ENCODE measurements at places on chromosomes 16 and 17.
A peak's percentile ranks its signal among the peaks of the same experiment; 100 is the strongest.

DNA sequence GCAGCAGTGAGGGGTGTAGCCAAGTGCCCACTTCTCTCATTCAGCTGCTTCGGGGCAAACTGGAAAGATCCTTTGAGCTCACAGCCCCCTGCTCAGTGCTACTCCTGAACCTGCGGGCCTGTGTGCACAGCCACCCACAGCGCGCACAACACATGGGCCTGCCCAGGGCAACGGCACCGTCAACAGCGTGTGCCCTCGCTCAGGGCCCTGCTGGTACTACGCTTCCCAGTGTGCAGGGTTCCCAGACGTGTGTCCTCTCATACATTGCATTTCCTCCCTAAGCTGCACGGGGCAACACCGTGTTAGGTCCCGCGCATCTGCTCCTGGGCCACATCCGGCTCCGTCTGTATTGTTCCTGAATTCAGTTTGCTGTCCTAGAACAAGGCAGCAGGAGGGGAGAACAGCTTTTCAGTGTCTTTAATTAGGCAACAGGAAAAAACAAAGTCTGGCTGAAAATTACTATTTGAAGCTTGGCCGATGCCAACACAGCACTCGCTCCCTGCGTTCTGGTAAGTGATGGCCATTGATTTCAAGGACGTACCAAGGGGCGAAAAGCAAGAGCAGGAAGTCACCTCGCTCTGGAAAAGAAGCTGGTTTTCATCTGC lies 15.2 kb downstream of the MRM3 start:
- DNase-seq: no peak

- DNase-seq: no peak
Measured at GRCh38 chr16:79899716-79900115, 299.2 kb upstream of the MAF start.

GRCh38 chr16:14448879-14449278 lies 181.2 kb downstream of the PARN start:
- no peak for DNase-seq

GRCh38 chr16:58495521-58496331 lies 4.2 kb upstream of the NDRG4 start:
- DNase-seq: no peak

GRCh38 chr16:8718851-8719680 lies 44.6 kb downstream of the ABAT start:
- no peak for DNase-seq

GRCh38 chr17:39739885-39740356 lies 2.2 kb downstream of the GRB7 start:
- DNase-seq: peak; percentile 44

GRCh38 chr17:78706271-78706915 lies 75.7 kb downstream of the CYTH1 start:
- DNase-seq: peak; percentile 85

DNA sequence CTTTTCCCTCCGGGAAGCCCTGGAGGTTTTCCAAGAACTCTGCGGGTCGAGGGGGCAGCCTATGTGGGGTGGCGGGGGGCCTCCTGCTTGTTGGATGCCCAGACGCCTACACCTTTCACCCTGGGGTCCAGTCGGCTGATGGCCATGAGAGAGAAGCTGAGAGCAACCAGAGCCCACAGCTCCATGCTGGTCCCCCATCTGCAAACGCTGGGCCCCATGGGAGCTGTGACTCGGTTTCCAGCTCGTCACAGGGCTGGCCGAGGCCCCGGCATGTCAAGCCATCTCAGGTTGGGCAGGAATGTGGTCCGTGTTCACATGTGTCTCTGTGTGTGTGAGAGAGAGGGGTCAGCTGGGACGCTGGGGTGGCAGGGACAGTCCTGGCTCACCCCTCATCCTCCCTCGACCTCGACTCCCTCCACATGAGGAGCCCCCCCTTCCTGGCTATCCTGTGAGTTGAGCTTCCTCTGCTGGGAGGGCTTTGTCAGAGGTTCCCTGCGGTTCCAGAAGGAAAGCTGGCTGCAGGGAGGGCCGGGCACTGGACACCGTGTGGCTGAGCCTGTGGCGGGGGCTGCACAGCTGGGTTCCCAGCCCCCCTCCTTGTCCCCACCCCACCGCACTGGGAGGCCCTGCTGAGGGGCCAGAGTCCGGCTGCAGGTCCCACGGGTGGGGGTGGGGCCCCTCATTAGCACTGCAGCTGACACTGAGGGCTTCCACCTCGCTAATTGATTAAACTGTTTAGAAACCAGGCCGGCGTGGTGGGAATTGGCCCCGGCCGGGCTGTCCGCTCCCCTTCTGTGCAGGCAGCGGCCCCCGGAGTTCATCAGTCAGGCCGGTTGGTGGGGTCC lies 19.1 kb downstream of the METRNL start:
- DNase-seq: no peak

GRCh38 chr16:81500833-81501521 lies 56.4 kb downstream of the CMIP start:
- DNase-seq: no peak

GRCh38 chr17:40108970-40109824 lies 8.8 kb upstream of the NR1D1 start:
- no peak for DNase-seq

- no peak for DNase-seq
Measured at GRCh38 chr17:69287168-69287567, 39.8 kb downstream of the ABCA5 start.

- no peak for DNase-seq
Measured at GRCh38 chr16:15958703-15959348, 9.4 kb downstream of the ABCC1 start.

DNA sequence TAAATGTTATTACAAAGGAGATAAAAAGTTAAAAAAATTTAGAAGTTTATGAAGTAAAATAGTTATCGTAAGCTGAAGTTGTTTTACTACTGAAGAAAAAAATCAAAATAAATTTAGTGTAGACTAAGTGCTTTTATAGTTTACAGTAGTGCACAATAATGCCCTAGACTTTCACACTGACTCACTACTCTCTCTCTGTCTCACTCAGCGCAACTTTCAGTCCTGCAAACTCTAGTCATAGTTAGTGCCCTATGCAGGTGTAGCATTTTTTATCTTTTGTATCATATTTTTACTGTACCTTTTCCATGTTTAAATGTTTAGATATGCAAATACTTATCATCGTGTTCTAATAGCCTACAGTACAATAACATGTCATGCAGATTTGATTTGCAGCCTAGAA lies 17.7 kb upstream of the TOM1L1 start:
- DNase-seq: no peak

- DNase-seq: no peak
Measured at GRCh38 chr16:50814052-50814451, 72.2 kb downstream of the CYLD start.

GRCh38 chr17:33968350-33969044 lies 286.6 kb upstream of the CCL2 start:
- no peak for DNase-seq

DNA sequence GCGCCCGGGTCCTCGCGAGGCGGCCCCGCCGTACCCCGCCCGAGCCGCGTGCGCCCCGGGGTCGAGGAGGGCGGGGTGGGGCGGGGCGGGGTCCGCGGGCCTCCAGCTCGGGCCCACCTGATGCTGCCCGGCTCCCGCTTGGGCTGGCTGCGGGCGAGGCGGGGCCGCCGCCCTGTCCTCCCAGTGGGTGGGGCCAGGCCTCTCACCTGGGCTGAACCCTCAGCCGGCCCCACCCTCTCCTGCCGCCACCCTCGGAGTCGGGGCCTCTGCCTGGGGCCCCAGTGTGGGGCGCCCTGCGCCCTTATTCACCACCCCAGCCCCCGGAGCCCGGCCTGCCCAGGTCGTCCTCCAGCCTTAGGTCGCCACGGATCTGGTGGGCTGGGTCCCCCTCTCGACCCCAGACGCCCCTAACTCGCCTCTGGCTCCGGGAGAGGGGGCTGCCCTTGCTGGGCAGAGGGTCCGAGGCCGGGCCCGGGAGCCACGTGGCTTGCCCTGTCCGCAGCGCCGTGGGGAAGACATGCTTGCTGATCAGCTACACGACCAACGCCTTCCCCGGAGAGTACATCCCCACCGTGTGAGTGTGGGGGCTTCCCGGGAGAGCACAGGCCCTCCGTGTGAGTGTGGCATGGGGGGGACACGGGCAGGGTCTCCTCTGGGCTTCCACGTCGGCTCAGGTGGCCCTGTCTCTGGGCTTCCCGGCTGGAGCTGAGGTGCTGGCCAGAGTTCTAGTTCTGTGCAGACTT lies 578 bp downstream of the RAC3 start:
- no peak for DNase-seq

DNA sequence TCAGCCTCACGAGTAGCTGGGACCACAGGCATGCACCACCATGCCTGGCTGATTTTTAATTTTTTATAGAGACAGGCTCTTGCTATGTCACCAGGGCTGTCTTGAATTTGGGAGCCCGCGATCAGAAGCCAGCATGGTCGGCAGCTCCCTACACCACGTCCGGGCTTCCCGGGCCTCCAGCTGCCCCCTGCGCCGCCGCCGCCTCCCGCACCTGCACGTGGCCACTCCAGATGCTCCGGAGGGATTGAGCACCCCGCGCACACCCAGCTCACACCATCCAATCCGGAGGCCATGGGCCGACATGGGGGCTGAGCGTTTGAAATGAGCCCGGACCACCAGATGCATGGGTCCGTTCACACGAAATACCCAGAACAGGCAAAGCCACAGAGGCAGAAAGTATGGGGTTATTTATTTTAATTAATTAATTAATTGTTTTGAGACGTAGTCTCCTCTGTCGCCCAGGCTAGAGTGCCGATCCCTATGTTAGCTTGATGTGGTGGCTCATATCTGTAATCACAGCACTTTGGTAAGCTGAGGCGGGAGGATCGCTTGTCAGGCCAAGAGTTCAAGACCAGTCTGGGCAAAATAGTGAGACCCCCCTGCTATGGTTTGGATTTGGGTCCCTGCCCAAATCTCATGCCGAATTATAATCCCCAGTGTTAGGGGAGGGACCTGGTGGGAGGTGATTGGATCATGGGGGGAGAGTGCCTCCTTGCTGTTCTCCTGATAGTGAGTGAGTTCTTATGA lies 17.1 kb upstream of the PDXDC1 start:
- no peak for DNase-seq

DNA sequence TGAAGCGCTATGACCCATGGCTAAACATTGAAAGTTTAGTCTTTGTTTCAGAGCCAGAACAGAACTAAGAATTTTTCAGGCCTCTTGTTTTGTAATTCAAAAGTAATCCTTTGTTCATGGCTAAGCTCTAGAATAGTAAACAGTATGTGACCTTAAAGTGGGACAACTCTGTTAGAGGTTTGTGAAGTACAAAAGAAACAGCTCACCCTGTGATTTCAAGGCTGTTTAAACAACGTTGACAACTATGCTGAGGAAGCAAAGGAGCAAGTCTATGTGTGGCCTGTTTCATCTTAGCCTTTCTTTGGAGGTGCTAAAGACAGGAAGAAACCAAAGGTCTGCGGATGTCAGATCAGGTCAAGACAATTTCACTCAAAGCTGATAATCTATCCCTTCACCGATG lies 40.4 kb downstream of the MYOCD start:
- DNase-seq: no peak

DNA sequence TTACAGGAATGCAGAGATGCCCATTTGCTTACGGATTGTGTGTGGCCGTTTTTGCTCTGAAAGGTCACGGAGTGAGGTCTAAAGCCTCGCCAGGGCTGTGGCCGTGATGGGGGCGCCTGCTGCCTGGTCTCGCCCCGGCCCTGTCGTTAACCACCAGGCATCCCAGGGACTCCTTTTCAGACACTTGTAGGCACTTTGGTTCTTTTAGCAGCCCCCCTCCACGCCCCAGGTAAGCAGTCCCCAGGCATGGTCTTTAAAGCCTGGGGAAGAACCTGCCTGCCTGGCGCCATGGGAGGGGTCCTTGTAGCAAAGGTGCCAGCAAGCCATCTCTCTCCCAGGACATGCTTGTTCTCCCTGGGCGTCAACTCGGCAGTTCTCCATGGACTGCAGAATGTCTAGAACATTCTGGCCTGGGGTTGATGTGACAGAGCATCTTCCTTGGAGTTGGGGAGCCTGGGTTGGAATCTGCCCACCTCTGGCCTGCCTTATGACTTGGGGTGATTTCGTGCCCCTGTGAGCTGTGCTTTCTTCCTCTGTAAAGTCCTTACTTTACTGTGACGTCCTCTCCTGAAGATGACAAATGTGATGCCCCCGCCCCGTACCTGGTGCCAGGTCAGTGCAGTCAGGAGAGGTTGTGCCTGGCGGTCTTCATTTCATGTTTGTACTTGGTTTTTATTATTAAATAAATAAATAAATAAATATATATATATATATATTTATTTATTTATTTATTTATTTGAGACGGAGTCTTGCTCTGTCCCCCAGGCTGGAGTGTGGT lies 5.4 kb downstream of the KCTD5 start:
- no peak for DNase-seq

- DNase-seq: peak; percentile 79
Measured at GRCh38 chr16:27179500-27180072, 23.7 kb upstream of the KDM8 start.

DNA sequence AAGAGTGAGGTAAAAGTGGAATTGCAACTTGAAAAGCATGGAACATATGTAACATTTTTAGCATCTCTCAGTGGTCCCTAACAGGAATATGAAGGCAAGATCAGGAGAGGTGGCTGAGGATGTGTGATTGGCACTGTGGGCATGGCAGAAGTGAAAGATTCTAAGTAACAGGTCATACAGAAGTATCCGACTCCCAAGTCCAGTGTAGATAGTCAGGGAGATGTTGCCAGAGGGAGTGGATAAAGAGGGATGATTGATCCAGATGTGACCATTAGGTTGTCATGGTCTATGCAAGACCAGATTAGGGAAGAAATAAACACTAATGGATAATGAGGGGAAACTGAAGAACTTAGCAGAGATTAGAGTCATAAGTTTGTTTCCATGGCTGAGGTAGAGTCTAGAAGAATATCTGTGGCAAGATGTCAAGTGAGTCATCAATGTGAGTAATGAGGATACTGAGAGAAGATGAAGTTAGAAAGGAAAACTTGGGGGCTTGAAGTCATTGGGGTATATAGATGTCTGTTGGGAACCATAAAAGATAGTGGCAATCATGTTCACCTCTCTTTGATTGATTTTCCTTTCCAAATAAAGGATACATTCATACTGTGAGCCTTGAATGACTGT lies 23.9 kb upstream of the CAPNS2 start:
- DNase-seq: peak; percentile 23

DNA sequence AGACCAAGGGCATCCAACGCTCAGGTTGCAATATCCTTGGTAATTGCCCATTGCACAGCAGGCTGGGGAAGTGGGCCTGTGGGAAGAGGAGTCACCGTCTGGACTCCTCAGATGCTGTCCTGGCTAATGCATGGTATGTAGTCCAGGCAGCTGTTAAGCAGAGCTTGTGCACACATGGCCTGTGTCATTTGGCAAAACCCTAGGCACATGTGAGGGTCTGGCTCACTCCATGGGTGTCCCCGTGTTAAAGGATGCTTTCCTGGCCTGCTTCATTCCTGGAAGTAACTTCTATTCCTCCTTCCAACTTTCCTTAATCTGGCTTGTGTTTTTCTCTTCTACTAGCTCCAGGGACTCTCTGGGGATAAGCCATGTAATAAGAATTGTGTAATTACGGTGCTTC lies 378.0 kb upstream of the CA10 start:
- no peak for DNase-seq

GRCh38 chr17:40343219-40344119 lies 21.1 kb downstream of the GJD3 start:
- no peak for DNase-seq

Data from ACHN (cell line).